CD8-positive, alpha-beta memory T cell (primary cell): ENCODE measurements at places on chromosomes 5 and 9. TPM values are rescaled to one million over a fixed set of nuclear protein-coding genes. Genes with fewer than 3 reads are reported as not detected.

The TMEM252 gene
- polyA plus RNA-seq = not detected

- no peak overlapping the region for H3K4me3 ChIP-seq
- DNase-seq = no peak
- no peaks in the 10 kb centered on the region for H3K4me1 ChIP-seq
These were observed 36.4 kb downstream of the PHF2 start for GRCh38 chr9:93612796-93613154.

The ANKRD31 gene
- 0.33 TPM for polyA plus RNA-seq

- no peak for DNase-seq
- no peak overlapping the region for H3K4me3 ChIP-seq
These were observed 11.4 kb upstream of the DUSP1 start for GRCh38 chr5:172782169-172783039.
